Hematopoietic multipotent progenitor cell treated with erythropoietin and hydrocortisone succinate and interleukin-3 and kit ligand, for 4 days (in vitro differentiated cells): ENCODE measurements at places on chromosomes 2 and 18.

DNA sequence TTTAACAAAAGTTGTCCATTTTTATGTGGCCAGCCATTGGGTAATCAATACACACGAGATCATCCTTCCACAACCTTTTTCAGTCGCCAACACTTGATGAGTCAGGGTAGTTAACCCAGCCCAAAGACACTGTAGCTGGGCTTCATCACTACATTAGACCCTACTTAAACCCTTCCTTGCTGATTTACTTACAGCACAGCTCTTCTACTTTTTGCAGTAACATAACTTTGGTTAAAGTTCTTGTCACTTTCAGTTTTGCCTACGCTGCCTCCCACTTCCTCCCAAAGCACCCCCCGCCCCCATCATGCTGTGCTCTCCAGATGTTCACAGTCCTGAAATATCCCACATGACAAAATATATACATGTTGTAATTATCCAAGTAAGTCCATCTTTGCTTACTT, 103.6 kb downstream of the CDK15 start:
- DNase-seq = peak; percentile 60

DNA sequence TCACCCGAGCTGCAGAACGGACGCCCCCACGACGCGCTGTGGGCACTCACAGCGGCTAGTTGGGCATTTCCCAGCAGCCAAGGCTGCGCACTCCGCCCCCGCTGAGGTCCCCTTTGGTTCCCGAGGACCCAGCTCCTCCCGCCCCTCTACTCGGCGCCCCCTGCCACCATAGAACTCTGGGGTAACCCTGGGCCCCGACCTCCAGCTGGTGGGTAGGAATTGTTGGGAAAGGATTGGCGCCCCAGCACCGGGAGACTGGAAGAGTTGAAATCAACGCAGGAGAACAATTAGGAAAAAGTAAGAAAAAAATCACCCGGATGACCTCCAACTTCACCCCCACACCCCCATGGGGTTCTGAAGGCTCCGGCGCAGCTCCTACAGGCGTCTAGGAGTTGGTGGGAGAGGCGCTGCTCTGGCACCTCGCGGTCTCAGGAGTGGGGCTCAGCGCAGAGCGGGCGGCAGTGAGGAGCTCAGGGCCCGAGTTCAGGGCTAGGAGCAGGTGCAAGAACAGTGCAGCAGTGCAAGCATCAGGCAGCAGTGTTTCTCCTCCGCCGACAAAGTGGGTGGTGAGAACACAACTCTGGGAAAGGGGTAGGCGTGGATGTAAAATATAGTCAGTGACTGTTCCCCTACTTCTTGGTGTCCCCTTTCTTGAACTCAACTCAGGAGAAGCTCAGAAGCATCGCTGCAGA, 14.0 kb downstream of the POU3F3 start:
- DNase-seq = no peak

DNA sequence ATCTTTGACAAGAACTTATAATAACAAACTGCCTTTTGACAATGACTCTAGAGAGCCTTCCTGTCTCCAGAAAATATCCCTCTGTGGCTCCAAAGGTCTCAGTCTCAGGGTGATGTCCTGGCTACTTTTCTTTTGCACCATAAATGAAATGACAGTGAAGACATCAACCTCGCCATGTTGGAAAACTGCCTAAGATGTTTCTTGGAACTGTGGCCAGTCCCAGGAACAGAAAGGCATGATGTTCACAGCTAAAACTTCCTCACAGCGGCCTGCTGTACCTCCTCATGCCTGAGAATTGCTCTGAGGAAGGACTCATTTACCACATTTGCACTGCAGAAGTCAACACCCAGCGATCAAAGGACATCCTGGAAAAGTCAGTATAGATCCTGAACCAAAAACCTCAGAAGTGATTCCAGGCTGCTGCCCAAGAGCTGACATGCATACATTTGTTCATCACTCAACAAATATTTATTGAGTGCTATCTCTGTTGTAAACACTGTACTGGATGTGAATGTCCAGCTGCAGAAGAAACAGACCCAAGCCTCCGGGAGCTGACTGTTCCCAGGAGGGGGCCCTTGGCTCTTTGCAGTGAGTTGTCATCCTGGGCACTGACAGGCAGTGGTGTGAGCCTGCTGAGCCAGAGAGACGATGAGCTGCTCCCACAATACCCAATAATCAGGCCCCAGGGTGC, 64.3 kb upstream of the ACSL3 start:
- no peak for DNase-seq

- no peak for DNase-seq
Measured at GRCh38 chr2:486371-486770, 190.8 kb downstream of the TMEM18 start.

DNA sequence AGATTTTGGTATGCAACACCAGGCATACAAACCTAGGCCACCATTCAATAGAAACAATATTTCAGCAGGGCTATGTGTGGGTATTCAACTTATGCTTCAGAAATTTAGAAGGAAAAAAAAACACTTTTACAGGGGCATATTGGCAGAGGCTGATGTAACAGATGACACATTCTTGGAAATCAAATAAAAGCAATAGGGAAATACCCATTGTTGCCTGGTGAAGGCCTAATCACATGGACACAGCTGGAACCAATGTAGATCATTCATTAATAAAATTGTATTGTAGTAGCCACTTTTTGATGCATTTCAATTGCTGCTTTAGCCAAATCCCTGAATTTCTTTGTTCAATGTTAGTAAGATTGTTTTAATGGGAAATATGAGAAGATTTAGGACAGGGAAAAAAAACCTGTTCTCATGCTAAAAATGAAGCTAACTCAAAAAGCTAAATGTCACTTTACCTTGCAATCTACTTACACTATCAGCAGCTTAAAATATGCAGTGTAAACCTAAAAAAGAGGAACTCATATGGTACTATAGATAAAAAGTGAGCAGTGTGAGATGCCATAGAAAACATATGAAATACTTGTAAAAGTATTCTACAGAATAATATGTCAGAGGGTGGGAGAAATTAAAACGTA, 289.4 kb downstream of the ZEB2 start:
- peak; percentile 87 for DNase-seq

- peak; percentile 70 for DNase-seq
Measured at GRCh38 chr2:74250189-74250631, 51.8 kb downstream of the MTHFD2 start.

DNA sequence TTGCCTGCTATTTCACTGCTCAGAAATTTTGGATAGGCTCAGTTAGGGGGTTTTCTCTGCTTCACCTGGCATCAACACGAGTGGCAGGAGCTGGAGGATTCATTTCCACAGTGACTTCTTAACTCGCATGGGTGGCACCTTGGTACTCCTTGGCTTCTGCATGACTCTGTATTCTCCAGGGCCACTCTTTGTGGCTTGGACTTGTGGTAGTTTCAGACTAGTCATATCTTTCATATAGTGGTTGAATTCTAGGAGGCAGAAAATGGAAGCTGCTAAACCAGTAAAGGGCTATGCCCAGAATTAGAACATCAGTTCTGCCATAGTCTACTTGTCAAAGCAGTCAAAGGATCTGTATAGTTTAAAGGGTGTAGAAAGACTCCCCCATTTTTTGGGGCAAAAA, 6.8 kb downstream of the MAIP1 start:
- no peak for DNase-seq

DNA sequence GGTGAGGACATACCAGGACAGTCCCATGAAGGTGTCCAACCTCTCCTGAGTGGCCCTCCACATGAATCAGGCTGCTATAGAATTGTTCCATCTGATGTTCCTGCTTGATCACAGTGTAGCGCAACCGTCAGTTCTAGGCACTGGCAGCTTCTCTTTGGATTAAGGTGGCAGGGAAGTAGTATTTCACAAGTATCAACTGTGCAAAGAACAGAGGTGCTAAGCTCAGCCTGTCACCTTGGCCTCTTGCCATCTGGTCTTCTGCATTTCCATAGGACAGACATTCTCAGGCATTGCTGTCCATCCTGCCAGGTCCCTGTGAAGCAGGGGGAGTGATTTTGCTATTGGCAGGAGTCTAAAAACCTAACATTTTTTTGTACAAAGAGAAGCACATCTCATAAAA, 182.2 kb upstream of the EPAS1 start:
- DNase-seq = no peak

DNA sequence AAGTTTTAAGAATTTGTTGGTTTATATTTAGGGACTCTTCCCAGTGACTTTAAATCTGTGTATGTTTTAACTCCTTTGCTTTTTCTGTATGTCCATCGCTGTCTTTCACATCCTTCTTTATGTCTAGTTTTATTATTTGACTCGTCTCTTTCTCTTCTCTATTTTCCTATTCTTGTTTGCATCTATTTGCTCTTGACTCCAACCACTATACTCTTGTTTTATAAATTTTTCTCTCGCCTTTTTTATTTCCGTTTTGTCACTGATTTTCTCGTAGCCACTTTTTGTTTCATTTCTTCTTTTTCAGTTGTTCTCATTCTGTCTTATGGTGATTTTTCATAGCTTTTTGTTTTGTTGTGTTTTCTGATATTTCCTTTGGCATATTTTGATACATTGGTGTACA, 170.5 kb upstream of the NETO1 start:
- no peak for DNase-seq

DNA sequence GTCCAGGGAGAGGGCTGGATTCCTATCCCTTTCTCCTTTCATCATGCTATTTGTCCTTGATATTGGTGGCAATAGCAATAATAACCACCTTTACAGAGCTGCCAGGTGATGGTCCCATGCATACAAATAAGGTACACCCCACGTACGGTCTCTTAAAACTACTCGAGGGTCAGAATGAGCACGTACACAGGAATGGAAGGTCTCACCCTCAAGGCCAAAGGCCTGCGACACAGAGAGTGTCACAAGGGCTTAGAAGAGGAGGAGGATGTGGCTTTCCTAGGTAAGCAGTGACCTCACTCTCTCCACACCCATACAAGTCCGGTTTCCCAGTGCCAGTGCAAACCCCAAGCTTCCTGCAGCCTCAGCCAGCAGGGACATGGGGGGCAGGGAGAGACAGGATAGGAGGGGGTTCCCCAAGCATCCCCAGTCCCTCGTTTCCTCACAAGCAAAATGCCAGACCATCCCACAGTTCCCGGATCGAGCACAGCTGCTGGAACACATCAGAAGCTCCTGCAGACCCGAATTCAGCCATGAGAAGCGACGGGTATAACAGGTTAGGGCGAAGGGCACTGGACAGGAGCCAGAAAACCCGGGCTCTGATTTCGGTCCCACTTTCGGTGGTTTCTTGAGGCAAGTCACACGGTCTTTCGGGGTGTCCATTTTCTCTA, 49.2 kb downstream of the PLB1 start:
- peak; percentile 31 for DNase-seq

GRCh38 chr2:177708660-177709444, 316.3 kb downstream of the AGPS start:
- DNase-seq = no peak

DNA sequence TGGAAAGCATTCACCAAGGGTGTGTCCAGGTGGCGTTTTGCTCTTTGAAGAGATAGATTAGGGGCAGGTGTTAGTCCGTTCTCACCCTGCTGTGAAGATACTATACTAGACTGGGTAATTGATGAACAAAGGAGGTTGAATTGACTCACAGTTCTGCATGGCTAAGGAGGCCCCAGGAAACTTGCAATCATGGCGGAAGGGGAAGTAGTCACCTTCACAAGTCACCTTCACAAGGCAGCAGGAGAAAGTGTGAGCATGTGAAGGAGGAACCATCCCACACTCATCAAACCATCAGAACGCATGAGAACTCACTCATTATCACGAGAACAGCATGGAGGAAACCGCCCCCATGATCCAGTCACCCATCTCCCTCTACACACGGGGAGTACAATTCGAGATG, 135.7 kb upstream of the NFATC1 start:
- DNase-seq = no peak

DNA sequence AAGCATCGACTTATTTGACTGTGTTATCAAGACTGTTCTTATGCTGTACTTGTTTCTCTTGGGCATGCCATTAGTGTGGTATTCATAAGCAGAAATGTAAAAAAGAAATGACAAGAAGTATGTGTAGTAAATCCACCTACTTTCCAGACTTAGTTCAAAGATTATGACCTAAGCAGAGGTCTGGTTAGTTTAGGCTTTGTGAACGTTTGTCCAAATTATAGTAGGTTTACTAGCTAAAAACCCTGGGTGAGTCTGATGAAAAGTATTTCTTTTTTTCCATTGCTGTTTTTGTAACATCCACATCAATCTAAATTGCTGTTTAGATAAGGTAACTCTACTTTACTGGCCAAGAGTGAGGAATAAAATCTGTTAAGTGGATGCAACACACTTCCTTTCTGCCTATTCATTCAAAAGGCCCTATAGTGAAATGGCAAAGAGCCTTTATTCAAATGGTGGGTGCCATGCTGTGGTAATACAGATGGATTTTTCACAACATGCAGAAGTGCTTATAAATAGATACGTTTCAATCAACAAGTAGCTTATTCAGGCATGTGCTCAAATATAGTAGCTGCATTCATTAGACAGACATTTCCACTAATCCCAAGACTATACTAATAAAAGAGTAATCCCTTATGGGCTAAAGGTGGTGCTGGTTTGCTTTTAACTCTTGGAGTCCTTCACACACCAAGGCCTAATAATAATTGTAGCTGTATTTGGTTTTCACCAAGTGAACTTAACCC, 122.5 kb upstream of the LTBP1 start:
- no peak for DNase-seq

- DNase-seq = no peak
Measured at GRCh38 chr2:113077921-113078320, 10.2 kb downstream of the IL1F10 start.

DNA sequence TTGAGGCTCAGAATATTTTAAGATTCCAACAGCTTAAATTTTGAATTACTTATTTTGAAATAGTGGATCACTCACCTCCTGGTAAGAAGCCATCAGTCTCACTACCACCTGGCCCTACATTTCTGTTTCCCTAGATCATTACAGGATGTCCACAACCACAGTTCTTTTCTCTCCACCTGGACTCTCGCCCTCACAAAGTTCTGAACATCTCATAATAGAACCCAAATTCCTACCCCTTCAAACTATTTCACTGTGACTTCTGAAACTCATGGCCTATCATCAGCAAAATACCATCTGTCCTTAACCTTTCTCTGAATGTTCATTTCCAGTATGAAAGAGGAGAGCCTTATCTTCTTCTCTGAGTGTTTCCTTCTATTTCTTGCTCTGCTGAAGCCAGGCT, 299.2 kb upstream of the MGAT5 start:
- no peak for DNase-seq

DNA sequence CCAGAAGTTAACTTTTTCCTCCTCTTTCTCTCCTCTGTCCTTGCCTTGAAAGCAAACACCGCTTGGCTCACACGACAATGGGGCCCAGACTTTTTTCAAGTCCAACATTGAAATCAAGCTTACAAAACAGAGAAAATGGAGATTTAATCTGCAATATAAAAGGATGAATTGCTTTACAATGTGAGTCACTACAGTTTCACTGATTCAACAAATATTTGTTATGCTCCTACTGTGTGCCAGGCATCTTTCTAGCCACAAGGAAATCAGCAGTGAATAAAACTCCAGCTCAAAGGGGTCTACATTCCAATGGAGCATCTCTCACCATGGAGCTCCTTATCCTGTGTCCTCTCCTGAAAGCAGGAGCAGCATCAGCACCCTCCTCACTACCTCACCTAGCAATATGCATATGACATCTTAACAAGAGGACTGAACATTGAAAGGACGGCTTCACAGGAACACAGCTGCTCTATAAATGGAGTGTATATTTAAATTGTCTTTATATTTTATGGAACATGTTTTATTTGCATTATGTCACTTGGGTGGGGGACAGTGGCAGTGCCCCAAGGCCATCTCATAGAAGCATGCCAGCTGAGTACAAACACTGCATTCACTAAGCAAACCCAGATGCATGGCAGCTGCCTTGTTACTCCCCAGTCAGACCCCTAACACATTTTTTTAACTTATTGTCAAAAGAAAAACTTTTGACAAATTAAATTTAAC, 39.5 kb downstream of the PKDCC start:
- DNase-seq = no peak

- DNase-seq = no peak
Measured at GRCh38 chr2:214966420-214966819, 156.9 kb upstream of the BARD1 start.

- DNase-seq = no peak
Measured at GRCh38 chr2:96831679-96832078, 12.1 kb downstream of the ANKRD23 start.
